ENCODE measurements at places on chromosomes 16 and 17.

DNA sequence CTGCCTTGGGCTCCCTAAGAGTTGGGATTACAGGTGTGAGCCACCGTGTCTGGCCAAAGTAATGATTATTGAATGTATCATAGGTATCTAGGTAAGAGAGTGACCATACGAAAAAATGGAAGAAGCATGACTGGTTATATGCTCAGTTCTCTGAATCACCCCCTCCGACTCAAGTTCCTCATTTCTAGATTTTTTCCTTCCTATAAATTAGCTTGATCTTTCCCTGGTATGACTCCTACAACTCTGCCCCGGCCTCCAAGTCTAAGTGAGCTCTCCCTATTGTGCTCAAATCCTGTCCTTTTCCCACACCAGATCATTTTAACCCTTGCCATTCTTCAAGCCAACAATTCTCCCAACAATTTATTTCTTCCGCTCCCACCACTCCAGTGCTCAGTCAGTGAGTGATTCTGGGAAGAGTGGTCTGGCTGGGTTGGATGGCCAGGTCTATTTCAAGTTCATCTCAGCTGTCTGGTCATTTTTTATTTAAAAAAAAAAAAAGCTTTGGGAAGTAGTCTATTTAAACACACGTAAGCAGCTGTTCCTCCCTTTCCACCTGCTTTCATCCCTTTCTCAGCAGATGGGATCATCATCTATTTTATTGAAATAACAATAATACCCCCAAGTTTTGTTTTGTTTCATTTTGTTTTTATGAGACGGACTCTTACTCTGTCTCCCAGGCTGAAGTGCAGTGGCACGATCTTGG lies 120.2 kb upstream of the HS3ST2 start:
- no peak for DNase-seq

- DNase-seq, result no peak
Observed at GRCh38 chr16:50318796-50319578, 49.8 kb downstream of the BRD7 start.

DNA sequence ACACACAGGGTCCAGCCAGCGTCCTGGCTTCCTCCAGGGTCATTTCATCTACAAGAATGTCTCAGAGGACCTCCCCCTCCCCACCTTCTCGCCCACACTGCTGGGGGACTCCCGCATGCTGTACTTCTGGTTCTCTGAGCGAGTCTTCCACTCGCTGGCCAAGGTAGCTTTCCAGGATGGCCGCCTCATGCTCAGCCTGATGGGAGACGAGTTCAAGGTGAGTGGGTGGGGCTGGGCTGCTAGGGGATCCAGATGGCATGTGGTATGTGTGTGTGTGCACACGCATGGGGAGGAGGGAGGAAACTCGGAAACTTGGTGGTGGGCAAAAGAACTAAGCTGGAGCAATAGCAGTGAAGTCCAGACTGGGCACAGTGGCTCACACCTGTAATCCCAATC lies 11.5 kb downstream of the CETP start:
- DNase-seq, result no peak

- DNase-seq, result no peak
Observed at GRCh38 chr17:73522696-73523095, 121.5 kb downstream of the SDK2 start.

- DNase-seq, result no peak
Observed at GRCh38 chr17:37507111-37507510, 17.4 kb downstream of the DUSP14 start.

Measured in activated T-cell treated with anti-CD3 and anti-CD28 coated beads, Interleukin-2, amount 50 U/mL, for 24 hours (primary cell).